ENCODE measurements at places on chromosomes 3 and 15.

GRCh38 chr15:79084308-79084968, 6.1 kb downstream of the RASGRF1 start:
- DNase-seq: no peak

DNA sequence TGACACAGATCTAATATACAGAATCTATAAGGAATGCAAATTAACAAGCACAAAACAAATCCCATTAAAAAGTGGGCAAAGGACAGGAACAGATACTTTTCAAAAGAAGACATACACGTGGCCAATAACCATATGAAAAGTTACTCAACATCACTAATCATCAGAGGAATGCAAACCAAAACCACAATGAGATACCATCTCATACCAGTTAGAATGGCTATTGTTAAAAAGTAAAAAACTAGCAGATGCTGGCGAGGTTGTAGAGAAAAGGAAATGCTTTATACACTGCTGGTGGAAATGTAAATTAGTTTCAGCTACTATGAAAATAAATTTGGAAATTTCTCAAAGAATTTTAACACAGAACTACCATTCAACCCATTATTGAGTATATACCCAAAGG, 50.7 kb downstream of the ADAMTS17 start:
- no peak for DNase-seq

- no peak for DNase-seq
Observed at GRCh38 chr3:46710229-46710628, 7.4 kb downstream of the PRSS50 start.

DNA sequence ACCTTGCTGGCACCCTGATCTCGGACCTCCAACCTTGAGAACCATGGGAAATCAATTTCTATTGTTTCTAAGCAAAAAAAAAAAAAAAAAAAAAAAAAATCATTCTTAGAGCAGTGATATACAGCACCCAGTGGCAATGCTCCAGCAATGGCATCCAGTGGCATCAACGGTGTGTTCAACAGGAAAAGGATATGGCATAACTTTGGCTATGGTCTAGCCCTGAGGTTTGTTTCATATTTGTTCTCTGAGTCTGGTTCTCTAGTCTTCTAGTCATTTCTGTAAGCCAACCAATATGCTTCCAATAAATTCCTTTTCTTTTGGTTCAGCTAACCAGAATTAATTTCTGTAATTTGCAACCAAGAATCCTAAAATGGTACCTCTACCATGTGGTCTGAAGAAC, 19.2 kb downstream of the DENND4A start:
- no peak for DNase-seq

DNA sequence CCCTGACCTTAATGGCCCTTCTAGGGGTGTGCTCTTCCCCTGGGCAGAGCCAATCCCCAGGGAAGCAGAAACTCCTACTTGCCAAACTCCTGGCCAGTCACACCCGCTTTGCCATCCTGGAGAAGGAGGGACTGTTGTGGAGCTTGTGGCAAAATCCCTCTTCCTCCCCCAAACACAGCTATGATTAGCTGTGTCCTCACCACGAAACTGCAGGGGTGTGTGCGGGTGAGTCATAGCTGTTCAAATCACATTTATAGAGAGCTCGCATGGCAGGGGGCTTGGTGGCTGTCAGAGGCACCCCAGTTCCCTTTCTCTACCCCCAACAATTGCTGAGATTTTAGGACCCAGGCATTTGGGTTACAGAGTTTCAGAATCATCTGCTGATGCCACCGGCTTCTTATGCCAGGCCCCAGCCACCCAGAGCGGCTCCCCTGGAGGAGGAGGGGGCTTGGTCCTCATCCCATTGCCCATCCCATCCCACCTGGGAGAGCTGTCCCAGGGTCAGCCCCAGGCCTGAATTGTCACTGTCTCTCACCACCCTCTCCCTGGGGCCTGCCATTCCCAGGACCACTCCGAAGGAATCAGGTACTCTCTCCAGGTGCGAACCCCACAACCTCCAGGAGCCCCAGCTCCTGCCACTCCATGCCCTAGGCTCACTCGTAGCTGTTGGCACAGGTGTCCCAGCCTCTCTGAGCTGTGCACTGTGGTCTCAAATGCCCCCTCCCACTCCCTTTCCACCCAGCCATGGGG, 28.8 kb upstream of the MAGEF1 start:
- no peak for DNase-seq

DNA sequence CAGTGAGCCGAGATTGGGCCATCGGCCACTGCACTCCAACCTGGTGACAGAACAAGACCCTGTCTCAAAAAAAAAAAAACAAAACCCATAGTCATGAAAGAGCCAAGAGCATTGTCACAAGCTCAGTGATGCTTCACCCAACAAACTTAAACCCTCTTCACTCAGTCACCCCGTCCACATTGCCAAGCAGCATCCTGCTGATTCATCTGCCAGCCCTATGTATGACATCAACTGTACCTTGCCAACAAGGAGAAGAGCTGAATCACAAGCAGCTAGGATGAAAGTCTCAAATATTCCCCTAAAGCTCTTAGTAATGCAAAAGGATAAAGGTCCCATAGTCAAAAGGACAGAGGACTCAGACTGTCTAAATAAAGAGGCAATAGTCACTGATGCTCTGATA, 90.0 kb downstream of the ANO10 start:
- peak; percentile 56 for DNase-seq

GRCh38 chr3:197539651-197540051, 16.1 kb downstream of the BDH1 start:
- no peak for DNase-seq

- DNase-seq: no peak
Observed at GRCh38 chr3:148269816-148270215, 427.9 kb upstream of the AGTR1 start.

DNA sequence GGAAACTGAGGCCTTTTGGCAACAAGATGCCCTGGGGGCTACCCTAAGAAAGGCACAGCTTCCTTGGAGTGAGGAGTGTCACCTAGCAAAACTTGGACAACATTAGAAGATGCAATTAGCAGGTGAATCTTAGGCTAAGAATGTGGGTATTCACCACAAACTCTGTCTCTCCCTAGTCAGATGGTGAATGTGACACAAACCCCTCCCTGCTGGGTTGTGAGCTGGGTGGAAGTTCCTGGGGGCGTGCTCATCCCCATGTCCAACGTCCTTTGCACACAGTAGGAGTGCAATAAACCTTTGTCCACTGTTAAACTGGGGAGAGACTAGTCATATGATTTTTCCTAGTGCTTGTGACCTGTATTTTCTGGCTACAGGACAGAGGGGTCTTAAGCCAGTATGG, 67.1 kb upstream of the SH3GL3 start:
- DNase-seq: peak; percentile 74

DNA sequence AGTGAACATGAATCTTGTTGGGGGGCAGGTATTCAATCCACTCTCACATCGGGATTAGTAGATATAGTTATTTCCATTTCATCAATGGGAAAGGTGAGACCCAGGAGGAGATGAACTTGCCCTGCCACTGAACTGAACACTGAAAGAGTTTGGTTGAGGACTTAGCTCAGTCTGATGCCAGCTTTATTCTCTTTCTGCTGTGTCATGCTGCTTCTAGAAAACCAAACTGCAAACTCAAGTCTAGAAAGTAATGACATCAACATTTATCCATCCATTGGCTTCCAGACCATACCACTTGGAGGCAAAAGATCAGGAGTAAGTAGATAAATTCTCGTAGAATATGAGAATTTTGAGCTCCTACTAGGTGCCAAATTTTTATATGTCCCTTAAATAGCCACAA, 288.0 kb upstream of the CTNNB1 start:
- DNase-seq: no peak

DNA sequence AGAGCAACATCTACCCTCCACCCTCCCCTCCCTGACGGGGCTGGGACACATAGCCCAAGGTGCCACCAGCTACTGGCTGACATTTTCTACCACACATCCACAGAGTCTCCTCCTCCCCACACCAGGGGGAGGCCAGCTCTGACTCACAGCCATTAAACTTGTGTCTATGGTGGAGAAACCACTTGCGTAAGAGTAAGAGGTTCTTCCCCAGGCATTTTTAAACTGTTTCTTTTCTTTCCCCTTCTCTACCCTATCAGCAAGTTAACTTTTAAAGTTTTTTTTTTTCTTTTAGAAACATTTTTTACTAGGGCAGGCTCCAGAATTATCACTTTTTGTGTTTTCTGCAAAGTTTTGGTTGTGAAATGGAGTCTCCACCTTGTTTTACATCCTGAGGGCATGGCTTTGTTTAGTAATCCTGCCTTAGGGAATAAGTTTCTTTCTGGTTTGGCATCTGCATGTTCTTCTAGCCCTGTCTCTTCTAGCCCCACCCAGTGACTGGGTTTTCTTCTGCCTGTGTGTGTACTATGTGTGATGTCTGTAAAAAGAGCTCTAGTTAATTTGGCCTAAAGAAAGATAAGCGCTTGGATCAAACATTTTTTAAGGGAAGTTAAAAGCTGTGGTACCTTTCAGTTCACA, 148.8 kb upstream of the GADL1 start:
- no peak for DNase-seq

DNA sequence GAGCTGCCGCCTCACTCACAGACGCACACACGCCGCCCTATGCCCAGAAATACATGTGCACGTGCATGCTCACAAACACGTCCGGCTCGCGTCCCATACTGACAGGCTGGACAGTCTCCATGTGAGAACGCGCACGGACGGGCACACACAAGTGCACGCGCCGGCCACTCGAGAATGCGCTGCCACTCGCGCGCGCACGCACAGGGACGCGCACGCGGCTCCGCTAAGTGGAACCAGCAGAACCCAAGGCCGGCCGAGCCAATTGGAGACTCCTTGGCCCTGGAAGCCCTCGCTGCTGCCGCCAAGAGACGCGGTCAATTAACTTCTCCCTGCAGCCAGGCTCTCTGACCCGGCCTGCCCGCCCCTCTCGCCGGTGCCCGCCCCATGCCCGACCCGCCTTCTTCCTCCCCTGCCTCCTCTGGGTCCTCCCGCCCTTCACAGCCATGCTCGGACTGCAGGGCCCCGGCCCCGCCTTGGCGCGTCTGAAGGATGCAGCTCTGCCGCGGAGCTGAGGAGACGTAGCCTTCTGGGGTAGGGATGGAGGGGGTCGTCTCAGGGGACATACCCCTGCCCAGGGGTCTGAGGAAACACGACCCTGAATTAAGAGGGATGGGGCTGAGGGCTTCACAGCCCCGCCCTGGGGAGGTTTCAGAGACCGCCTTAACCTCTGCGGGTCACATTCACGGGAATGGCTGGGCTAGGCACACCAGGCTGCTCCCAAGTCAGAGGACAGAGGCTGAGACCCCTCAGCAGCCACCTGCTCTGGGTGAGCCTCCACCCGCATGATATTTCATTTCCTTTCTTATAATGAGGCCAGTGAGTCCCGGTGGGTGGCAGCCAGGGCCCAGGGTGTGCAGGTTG, 15.0 kb downstream of the PTH1R start:
- DNase-seq: peak; percentile 89

GRCh38 chr3:71201939-71202338, 381.6 kb downstream of the FOXP1 start:
- no peak for DNase-seq

GRCh38 chr3:108342837-108343486, 46.6 kb downstream of the HHLA2 start:
- DNase-seq: no peak

- no peak for DNase-seq
Observed at GRCh38 chr3:11637901-11638458, 5.7 kb downstream of the VGLL4 start.
